ENCODE measurements at places on chromosomes 3 and 15.

- no peak overlapping the region for H3K4me3 ChIP-seq
- peaks cover 7% of the 10 kb centered on the region for H3K27me3 ChIP-seq
- no peaks in the 10 kb centered on the region for H3K36me3 ChIP-seq
- H3K4me1 ChIP-seq, result no peaks in the 10 kb centered on the region
- no peak overlapping the region for H3K27ac ChIP-seq
Measured at GRCh38 chr3:126364731-126365301, 7.6 kb upstream of the KLF15 start.

- DNase-seq, result no peak
- no peak overlapping the region for H3K4me3 ChIP-seq
- no peak overlapping the region for H3K27ac ChIP-seq
- no peaks in the 10 kb centered on the region for H3K4me1 ChIP-seq
- H3K36me3 ChIP-seq, result no peaks in the 10 kb centered on the region
- H3K27me3 ChIP-seq, result no peaks in the 10 kb centered on the region
Measured at GRCh38 chr3:148128136-148128535, 569.6 kb upstream of the AGTR1 start.

- no peaks in the 10 kb centered on the region for H3K4me1 ChIP-seq
- H3K27me3 ChIP-seq, result no peaks in the 10 kb centered on the region
- no peaks in the 10 kb centered on the region for H3K36me3 ChIP-seq
- no peak for DNase-seq
- H3K27ac ChIP-seq, result no peak overlapping the region
Measured at GRCh38 chr3:124879337-124879680, 7.9 kb downstream of the ITGB5 start.

DNA sequence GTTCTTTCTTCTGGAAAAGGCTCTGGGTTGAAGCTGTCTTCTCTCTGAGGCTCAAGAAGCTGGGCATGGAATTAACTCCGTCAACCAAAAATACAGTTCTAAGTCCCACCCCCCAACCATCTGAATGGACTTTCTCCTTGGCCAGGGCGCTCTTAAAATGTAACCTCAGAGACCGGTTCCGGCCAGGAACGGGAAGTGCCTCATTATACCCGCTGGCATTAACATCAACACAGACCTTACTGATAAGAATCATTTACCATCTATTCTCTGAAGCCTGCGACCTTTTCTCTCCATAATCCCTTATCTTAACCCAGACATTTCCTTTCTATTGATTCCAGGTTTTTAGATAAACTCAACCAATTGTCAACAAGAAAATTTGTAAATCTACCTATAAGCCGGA, 64.7 kb downstream of the ATP1B3 start:
- no peaks in the 10 kb centered on the region for H3K4me1 ChIP-seq
- H3K4me3 ChIP-seq, result no peak overlapping the region
- H3K36me3 ChIP-seq, result no peaks in the 10 kb centered on the region
- H3K27ac ChIP-seq, result no peak overlapping the region
- no peaks in the 10 kb centered on the region for H3K27me3 ChIP-seq
- no peak for DNase-seq

- no peaks in the 10 kb centered on the region for H3K36me3 ChIP-seq
- no peaks in the 10 kb centered on the region for H3K4me1 ChIP-seq
- no peak overlapping the region for H3K4me3 ChIP-seq
- no peak overlapping the region for H3K27ac ChIP-seq
Measured at GRCh38 chr3:159186581-159186980, 384.7 kb downstream of the MFSD1 start.

GRCh38 chr3:193970773-193971206, 165.2 kb upstream of the HES1 start:
- no peak overlapping the region for H3K27ac ChIP-seq
- no peaks in the 10 kb centered on the region for H3K4me1 ChIP-seq
- no peaks in the 10 kb centered on the region for H3K27me3 ChIP-seq

DNA sequence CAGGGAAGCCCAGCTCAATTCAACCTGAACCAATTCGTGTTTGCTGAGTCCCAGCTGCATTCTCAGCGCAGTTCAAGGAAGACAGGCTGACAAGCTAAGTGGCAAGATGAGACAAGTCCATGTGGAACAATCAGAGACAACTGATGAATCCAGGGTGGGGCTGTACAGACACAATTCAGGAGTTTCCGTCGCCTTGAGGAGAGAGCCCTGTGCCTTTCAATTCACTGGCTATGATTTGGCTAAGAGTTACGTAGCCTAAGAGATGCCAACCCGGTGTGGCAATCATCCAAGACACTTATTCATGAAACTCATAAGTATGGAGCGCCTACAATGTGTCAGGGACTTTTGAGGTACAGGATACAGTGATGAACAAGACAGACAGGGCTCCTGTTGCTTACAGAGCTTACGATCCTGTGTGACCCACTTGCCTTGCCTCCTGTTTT, 15.5 kb upstream of the ZBED2 start:
- peaks cover 3% of the 10 kb centered on the region for H3K36me3 ChIP-seq
- peaks cover 60% of the 10 kb centered on the region for H3K4me1 ChIP-seq
- H3K27me3 ChIP-seq, result no peaks in the 10 kb centered on the region
- peak; percentile 78 for DNase-seq
- H3K4me3 ChIP-seq, result no peak overlapping the region

DNA sequence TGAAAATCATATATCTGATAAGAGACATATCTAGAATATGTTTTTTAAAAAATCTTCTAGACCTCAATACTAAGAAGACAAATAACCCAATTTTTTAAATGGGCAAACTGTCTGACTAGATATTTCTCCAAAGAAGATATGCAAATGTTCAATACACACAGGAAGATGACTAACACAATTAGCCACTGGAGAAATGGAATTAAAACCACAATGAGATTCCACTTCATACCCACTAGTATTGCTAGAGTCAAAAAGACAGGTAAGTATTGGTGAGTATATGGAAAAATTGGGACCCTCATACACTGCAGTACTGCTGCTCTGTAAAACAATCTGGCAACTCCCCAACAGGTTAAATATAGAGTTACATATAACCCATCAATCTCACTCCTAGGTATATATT, 33.1 kb upstream of the TOPAZ1 start:
- H3K27ac ChIP-seq, result no peak overlapping the region
- H3K36me3 ChIP-seq, result no peaks in the 10 kb centered on the region
- no peak overlapping the region for H3K4me3 ChIP-seq

DNA sequence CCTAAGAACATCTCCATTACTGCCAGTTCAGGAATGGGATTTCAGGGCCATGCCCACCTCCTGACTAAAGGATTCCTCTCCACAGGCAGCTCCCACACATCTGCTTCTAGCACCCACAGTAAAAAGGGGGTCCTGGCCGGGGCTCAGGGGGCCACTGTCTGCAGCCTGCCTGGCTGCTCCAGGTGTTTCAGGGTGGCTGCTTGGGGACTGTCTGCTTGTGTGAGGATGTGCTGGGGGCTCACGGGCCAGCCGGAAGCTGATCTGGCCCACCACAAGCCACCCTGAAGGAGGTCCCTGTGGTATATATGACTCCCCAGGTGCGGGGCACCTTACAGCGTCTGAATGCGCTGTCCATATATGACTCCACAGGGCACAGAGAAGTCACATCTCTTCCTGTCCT, 135.4 kb downstream of the NSMCE3 start:
- no peaks in the 10 kb centered on the region for H3K27me3 ChIP-seq
- no peaks in the 10 kb centered on the region for H3K36me3 ChIP-seq
- DNase-seq, result no peak
- no peak overlapping the region for H3K27ac ChIP-seq

DNA sequence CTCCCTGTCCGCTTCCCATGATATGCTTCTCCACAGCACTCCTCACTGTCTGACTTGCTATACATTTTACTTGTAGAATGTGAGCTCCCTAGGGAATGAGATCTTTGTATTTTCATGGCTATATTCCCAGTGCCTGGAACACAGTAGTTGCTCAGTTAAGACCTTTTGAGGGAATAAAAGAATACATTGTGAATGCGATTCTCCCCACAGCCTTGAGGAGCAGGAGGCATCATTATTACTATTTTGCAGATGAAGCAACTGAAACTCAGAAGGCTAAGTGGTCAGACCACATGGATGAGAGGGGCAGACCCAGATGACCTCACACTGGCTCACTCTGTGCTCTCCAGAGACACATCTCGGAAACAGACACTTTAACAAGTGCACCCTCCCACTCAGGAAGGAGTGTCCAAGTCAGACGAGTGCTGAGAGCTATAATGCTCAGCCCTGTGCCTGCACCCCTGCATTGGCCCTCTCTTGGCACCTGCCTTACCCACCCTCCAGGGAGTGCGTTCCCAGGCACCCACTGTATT, 46.8 kb downstream of the SST start:
- H3K27me3 ChIP-seq, result no peaks in the 10 kb centered on the region
- no peak overlapping the region for H3K4me3 ChIP-seq
- peak; percentile 16 for DNase-seq
- no peaks in the 10 kb centered on the region for H3K36me3 ChIP-seq

DNA sequence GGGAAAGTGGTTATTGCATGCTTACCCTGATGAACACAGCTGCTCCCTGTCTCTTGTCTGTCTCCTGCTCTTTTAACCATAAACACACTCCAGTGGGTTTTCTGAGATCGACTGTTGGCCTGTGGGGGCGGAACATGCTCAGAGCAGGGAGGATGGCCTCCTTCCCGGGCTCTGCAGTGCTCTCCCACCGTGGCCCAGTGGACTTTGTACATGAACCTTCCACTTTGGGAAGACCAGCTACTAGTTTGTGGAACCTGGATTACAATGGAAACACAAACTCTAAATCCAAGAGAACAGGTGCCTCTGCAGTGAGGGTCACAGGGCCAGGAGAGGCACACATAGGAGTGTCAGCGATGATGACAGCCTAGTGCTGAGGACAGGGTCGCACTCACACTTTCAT, 56.5 kb downstream of the KLF13 start:
- H3K4me1 ChIP-seq, result peaks cover 43% of the 10 kb centered on the region
- no peaks in the 10 kb centered on the region for H3K27me3 ChIP-seq
- H3K36me3 ChIP-seq, result peaks cover 5% of the 10 kb centered on the region
- H3K27ac ChIP-seq, result no peak overlapping the region

GRCh38 chr15:88147760-88148159, 108.8 kb downstream of the NTRK3 start:
- no peaks in the 10 kb centered on the region for H3K27me3 ChIP-seq
- no peak overlapping the region for H3K4me3 ChIP-seq
- no peaks in the 10 kb centered on the region for H3K4me1 ChIP-seq

DNA sequence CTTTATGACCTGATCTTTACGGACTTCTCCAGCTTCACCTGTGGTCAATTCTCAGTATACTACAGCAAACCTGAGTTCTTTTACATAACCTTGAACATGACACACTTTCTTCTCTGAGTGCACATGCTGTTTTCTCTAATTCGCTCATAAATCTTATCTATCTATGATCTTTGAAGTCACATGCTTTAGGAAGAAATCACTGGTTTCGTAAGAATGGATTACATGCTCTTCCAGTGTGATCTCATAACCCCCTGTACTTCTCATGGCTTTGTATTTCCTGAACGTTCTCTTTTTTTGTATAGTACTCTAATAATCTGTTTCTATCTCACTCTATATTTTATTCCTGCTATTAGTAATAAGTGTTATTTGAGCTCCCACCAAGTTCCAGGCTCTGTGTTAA, 1165.2 kb downstream of the TBL1XR1 start:
- H3K27ac ChIP-seq, result no peak overlapping the region
- DNase-seq, result no peak
- H3K4me1 ChIP-seq, result no peaks in the 10 kb centered on the region
- no peaks in the 10 kb centered on the region for H3K36me3 ChIP-seq
- H3K27me3 ChIP-seq, result no peaks in the 10 kb centered on the region

Data from CD4-positive, alpha-beta memory T cell (primary cell).